Vein endothelial cell (primary cell): ENCODE measurements at places on chromosomes 6 and 20. TPM values are rescaled to one million over a fixed set of nuclear protein-coding genes. Genes with fewer than 3 reads are reported as not detected.

Gene EPPIN
- not detected in 2 replicates for total RNA-seq

Gene NTSR1
- total RNA-seq, result not detected in 2 replicates

Gene ZSCAN23
- total RNA-seq, result 0.33 and 1.8 TPM in 2 replicates

Gene EPHA7
- under 0.01 TPM in 1 of 2 replicates, not detected in the other for total RNA-seq

Gene KCNS1
- 0.19 and 0.33 TPM in 2 replicates for total RNA-seq

Gene CST4
- total RNA-seq, result not detected in 2 replicates

Gene TFAP2C
- under 0.01 TPM in 1 of 2 replicates, not detected in the other for total RNA-seq

Gene MOG
- total RNA-seq, result not detected in 2 replicates

Gene BMP5
- not detected in 2 replicates for total RNA-seq

Gene OR2B6
- not detected in 2 replicates for total RNA-seq

Gene DEFB132
- total RNA-seq, result not detected in 2 replicates

Gene AHCY
- 125 and 128 TPM in 2 replicates for total RNA-seq

Gene PREP
- total RNA-seq, result 20.9 and 22.5 TPM in 2 replicates
